ENCODE measurements at places on chromosomes 6 and 20.

- DNase-seq: peak; percentile 44
Observed at GRCh38 chr20:32577657-32578056, 7.5 kb downstream of the NOL4L start.

DNA sequence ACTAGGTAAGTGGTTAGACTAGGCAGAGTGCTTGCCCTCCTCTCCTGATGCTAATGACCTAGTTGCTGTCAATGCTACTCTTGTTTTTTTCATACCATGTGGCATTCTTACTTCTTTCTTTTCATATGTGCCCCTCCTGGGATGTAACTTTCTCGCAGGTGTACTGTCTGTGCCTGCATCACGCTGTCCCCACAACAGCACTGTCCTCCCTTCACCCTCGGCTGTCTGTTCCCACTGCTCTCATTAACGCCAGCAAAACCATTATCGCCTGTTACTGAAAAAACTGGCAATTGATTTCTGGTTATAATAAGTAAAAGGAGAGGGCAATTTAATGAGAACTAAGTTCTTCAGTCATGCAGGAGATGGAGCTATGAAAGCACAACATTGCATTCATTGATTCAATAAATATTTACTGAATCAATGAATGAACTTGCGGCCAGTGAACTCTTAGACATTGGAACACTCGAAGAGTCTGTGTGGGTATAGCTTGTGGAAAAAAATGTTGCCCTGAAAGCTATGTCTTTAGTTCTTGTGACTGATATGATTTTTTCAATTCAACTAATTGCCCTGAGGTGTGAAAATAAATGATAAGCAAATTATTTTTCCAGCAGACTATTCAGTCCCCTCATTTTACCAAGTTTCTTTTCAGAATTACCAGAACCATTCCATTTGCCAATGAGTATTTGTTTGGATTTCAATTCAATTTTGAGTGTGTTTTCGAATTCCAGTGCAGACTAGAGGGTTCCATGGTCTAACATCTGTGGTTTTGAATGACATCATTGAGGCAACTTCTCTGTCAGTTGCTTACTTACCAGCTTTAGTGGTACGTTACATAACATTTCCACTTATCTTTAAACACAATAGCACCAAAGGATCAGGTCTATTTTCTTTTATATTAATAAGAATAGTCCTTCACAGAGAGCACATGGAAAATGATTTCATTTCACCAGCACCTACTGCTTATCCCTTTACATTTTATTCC lies 2.1 kb downstream of the SLC17A4 start:
- no peak for DNase-seq

GRCh38 chr6:14472986-14473337 lies 355.4 kb downstream of the CD83 start:
- DNase-seq: peak; percentile 47

DNA sequence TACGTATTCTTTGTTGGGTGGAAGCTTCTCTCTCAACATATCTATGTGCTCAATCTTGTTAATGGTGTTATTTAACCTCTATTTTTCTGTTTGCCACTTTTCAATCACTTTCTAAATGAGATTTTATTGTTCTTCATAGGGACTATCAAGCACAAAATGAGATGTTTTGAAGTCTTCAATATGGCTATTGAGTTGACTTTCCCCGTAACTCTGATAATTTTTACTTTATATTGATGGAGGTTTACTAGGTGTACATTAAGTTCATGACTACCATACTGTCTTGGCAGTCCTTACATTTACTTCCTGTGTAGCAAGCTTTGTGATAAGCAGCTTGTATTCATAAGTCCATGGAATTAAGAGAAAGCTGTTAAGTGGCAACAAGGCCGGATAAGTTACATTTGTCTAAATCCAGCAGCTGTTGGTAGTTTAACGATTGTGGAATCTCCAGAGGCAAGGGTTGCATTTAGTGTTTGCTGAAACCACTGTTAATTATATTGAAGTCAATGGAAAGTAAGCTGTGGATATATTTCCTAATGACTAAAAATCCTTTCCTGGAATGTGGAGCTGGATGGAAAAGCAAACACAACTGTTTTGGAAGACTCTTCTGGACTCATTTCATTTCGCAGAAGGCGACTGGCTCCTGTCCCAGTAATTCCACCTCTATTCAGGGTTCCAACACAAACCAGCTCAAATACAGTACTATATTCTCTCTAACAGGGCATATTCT lies 57.3 kb upstream of the SMIM29 start:
- DNase-seq: peak; percentile 36

GRCh38 chr6:43891072-43891870 lies 121.3 kb downstream of the VEGFA start:
- DNase-seq: no peak

- peak; percentile 63 for DNase-seq
Observed at GRCh38 chr6:161922631-161923119, 648.8 kb upstream of the AGPAT4 start.

- DNase-seq: no peak
Observed at GRCh38 chr6:169429001-169429400, 175.4 kb upstream of the THBS2 start.

DNA sequence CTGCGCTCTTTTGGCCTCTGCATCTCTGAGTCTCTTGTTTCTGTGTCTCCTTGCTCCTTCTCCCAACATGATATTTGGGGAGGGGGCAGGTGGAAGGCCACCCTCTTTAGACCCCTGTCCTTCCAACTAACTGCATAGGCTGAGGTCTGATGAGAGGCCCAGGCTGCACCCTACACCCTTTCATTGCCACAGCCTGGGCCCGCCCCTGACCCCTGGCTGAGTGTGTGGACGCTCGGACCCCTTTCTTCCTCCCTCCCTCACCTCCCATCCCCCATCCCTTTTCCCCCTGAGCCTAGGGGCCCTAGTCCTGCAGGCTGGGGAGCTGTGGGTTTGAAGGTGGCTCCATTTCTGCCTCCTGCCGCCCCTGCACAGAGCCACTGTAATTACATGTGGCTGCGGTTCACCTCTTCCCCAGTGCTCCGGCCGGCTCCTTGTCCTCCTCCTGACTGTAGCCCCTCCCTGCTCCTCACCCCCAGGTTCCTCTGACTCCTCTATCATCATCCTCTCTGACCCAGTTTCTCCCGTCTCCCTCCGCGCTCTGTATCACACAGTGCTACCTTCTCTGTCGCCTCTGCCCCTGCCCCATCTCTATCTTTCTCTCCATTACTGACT lies 6.8 kb downstream of the MDFI start:
- no peak for DNase-seq

- no peak for DNase-seq
Observed at GRCh38 chr6:166579237-166579850, 7.1 kb downstream of the RAMACL start.

GRCh38 chr6:83767033-83767432 lies 58.1 kb upstream of the SNAP91 start:
- no peak for DNase-seq

DNA sequence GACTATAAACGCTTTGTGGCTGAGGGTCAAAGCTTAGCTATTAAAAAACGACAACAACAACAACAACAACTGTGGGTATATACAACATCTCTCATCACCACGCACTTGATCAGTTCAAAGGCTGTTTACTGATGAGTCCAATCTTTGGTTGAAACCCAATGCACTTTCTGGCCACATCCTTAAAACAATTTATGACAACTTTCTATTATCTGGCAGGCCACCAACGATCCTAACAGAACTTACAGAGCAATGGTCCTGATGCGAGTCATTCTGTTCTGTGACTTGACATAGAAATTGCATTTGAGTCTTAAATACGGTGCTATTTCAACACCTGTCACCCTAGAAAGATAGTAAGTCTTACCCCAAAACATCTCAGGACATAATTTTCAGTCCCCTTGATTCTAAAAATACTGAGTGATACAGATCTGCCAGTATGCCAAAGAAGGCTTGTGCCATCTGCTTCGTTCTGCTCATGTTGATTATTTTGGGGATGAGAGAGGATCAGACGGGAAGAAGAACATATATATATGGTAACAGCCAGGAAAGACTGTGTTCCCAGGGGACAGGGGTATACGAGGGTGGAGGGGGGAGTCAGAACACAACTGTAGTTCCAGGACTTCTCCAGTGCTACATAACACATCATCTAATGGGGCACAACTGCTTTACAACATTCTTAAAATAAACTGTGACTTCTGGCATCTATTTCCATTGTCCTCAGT lies 55.8 kb downstream of the PLAGL1 start:
- no peak for DNase-seq

DNA sequence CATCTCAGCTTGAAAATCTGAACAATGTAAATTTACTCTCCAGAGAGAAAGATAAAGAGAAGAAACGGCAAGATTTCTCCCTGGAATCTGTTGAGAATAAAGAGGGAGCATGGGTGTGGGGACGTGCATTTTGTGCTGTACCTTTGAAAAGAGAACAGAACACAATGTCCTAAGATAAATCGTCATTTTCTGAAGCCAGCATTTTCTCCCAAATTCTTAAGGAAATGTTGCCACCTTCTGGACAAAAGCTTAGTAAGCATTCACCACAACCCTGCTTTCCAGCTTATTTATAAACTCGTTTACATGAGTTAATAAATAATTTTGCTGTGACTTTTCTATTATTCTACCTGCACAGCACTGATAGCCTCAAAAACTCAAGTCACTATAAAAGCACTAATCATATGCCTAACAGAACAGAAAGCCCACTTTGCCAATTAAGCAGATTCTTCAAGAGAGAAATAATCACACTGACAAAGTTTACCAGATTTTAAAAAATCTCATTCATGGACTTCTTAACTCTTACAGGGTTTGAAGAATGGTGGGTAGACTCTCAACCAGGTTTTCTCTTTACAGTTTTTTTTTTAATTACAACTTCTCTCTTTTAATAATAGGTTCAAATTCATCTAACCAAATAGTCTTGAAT lies 155.8 kb downstream of the MBOAT1 start:
- peak; percentile 39 for DNase-seq

DNA sequence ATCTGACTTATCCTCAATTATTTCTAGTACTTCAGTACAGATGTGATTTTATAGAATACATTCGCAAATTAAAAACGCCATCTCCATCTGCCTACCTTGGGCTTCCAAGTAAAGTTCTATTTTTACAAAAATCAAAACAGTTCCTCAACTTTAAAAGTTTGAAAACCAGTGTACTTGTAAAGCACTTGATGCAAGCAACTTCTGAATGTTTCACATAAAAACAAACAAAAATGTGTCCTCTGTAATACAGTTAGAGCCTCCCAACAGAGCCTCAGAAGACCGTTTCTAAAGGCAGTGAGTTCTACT lies 384 bp upstream of the MANEA start:
- DNase-seq: no peak

- DNase-seq: no peak
Observed at GRCh38 chr20:46774236-46774635, 64.8 kb downstream of the SLC2A10 start.

GRCh38 chr6:25835442-25836283 lies 3.8 kb upstream of the SLC17A1 start:
- DNase-seq: no peak

Data from fibroblast of upper back skin (primary cell).